ENCODE measurements at places on chromosomes 2 and 18.

GRCh38 chr2:173048522-173048896, 27.1 kb upstream of the MAP3K20 start:
- no peak for DNase-seq

GRCh38 chr2:62163834-62164233, 32.1 kb upstream of the B3GNT2 start:
- DNase-seq: no peak

- no peak for DNase-seq
Measured at GRCh38 chr2:131413785-131414184, 49.8 kb upstream of the RAB6D start.

DNA sequence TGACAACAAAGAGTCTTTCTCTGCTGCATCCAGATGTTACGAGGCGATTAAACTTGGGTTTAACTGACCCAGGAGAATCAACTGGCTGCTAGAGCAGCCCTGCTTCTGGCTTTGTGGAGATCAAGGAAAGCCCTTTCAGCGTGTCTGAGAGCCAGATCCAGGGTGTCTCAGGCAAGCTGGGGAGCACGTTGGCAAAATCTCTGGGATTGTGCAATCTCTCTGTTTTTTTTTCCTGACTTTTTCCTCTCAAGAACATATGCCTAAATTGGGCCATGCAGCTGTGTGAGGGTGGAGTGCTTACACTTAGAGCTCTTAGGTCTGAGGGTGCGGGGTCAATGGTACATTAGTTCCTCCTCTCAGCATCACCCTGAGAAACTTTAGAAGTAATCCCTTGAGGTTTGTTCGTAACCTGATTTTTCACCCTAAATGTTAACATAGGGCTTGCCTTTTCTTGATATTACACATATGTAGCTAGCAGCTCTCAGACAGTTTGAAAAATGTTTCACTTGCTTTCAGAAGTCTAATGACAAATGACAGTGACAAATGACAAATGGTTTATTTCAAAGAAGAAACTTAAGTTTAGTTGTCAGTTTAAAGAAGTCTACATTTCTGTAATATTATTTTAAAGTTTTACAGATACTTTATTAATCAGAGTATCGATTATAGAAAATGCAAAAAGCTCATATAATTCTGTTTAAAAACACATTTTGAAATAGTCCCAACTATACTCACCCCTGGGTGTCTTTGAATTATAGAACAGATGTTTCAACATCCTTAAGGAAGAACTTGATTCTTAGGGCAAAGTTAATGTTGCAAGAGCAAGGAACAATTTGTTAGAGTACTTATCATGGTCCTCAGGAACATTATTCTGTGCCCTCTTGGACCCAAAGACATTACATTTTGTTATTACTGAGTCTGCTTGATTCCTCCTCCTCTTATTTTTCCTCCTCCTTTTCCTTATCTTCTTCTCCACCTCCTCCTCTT, 38.4 kb upstream of the ZSWIM2 start:
- no peak for DNase-seq

DNA sequence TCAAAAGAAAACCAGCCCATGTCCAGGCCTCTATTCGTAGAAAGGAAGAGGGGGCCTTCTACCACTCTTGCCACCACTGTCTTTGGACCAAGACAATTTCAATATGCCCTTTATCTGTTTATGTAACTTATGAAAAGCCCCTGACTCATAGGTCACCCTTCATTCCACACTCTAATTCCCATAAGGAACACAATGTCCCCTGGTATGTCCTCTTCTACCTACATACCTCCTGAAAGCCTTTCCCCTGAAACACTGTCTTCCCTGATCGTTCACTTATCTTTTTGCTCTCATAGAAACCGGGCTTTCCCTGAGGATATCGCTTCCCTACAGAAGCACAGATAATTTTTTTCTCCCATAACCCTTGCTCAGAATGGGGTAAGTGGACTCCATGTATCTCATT, 13.3 kb downstream of the EIF2AK3 start:
- no peak for DNase-seq

DNA sequence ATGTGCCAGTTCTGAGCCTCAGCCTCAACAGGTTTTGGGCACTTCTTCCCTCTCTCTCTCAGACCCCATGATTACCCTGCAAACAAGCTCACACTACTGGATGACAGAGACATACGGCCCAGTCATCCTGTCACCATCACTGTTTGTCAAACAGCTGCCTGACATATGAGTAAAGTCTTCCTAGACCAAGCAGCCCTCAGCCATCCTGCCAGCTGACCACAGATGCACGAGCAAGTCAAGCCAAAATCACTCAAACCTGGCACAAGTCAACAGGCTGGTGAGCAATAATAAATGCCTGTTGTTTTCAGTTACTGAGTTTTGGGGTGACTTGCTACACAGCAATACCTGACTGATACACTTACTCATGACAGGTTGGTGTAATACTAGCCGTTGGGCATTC, 75.5 kb upstream of the KLF7 start:
- no peak for DNase-seq

GRCh38 chr18:69870736-69871135, 76.9 kb downstream of the CD226 start:
- DNase-seq: no peak

DNA sequence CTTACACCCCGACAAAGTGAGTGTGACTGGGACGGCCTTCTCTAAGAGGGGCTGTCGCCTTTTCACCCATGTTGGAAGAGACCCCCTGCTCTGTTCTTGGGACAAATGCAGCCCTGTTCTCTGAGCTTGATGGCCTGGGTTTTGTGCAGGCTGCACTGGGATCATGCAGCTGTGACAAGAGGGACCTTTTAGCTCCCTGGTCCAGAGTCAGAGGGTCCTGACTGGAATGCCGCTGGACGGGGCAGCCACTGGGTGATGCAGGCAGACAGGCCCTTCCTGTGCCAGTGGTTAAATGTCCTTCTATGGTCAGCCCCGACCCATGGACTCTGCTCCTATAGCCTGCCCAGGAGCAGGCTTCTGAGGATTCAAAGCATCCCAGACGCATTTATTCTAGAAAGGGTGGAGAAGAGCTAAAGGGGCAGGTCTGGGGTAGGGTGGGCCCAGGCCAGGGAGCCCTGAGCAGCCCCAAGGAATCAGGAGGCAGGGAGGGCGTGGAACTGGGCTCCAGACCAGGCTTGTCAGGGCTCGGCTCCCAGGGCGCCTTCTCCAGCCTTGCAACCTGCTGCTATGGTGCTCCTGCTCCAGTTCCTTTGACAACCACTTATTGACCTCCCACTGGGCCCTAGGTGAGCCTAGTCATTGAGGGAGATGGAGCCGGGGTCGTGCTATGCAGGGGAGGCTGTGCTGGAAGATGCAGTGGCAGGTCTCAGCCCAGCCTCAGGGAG, 277.9 kb upstream of the HS6ST1 start:
- no peak for DNase-seq

GRCh38 chr2:239223310-239224198, 177.3 kb downstream of the HDAC4 start:
- no peak for DNase-seq
